ENCODE measurements at places on chromosomes 11 and 22.

DNA sequence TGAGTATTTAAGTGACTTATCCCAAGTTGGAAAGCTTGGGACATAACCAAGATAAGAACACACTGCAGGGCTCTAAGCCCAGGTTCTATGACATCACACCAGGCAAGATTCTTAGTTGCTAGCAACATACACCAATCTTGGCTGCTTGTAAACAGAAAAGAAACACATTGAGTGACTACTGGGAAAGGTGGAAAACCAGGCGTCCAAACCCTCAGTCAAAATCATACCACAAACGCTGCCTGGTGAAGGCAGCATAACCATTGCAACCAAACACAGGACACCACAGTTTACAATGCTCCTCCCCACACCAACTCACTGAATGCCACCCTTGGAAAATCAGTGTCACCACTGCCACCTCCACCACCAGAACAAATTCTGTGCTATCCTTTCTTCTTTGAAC is 379.9 kb downstream of the TTC28 start:
- DNase-seq: no peak

GRCh38 chr11:43712676-43713075 is 32.1 kb downstream of the HSD17B12 start:
- no peak for DNase-seq

GRCh38 chr22:23743303-23743705 is 7.6 kb downstream of the ZNF70 start:
- DNase-seq: no peak

DNA sequence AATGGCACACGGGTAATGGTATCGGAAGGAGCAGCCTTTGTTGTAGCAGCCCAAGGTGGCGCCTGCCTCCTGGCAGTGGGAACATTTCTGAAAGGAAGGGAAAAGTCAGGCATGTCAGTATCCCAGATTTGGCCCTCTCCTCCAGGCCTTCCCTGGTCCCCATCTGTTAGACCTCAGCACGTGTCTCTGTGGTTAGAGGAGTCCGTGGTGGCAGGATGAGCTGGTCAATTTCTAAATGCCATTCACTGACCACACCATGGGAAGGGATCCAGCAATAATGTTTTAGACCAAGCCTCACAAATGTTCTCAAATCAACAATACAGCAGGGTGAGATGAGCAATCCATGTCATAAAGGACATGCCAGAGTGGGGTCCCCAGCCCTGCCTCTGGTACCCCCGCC is 49.0 kb upstream of the CYP2D6 start:
- no peak for DNase-seq
